ENCODE measurements at places on chromosomes 1 and 21. TPM values are rescaled to one million over a fixed set of nuclear protein-coding genes. Genes with fewer than 3 reads are reported as not detected.

GRCh38 chr1:54122135-54122751 lies 30.6 kb downstream of the CDCP2 start:
- H3K4me3 ChIP-seq, result no peak overlapping the region
- no peak overlapping the region for H3K27ac ChIP-seq
- peaks cover 27% of the 10 kb centered on the region for H3K27me3 ChIP-seq

DNA sequence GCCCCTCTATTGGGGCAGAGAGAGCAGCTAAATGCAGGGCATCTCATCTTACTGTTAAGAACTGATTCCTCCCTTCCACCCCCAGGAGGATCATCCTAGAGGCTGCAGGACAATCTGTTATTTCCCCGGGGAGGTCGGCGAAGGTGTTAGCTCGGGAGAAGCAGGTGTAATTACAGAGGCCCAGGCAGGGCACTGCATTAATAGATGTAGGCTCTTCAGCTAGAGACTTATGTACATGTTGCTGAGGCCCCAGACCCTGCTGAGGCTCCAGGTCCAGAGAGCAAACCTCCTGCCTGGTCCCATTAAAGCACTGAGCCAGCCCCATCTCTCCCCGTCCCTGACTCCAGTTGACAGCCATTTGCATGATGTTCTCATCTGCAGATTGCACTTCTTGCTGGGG lies 320.3 kb upstream of the VAMP3 start:
- peaks cover 13% of the 10 kb centered on the region for H3K27me3 ChIP-seq
- H3K4me1 ChIP-seq, result no peaks in the 10 kb centered on the region
- no peak overlapping the region for H3K4me3 ChIP-seq
- no peak for DNase-seq
- no peak overlapping the region for H3K27ac ChIP-seq

DNA sequence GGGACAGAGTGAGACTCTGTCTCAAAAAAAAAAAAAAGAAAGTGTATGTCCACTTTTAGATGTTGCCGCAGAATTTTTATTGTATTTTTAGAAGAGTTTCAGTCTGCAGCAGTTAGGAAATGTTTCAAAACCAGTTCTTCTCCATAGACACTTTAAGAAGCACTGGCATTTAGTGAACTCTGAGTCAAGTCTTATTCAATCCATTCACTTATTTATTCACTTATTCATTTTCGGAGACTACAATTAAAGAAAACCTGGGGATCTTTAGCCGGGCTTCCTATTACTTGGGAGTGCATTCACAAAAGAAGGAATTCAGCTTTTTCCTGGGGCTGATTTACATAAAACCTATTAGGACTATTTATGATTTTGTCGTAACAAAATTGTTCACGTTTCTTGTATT lies 12.3 kb downstream of the RCAN3 start:
- H3K27me3 ChIP-seq, result no peaks in the 10 kb centered on the region
- peaks cover 31% of the 10 kb centered on the region for H3K4me1 ChIP-seq
- no peak overlapping the region for H3K27ac ChIP-seq
- no peak overlapping the region for H3K4me3 ChIP-seq
- peaks cover 21% of the 10 kb centered on the region for H3K36me3 ChIP-seq

DNA sequence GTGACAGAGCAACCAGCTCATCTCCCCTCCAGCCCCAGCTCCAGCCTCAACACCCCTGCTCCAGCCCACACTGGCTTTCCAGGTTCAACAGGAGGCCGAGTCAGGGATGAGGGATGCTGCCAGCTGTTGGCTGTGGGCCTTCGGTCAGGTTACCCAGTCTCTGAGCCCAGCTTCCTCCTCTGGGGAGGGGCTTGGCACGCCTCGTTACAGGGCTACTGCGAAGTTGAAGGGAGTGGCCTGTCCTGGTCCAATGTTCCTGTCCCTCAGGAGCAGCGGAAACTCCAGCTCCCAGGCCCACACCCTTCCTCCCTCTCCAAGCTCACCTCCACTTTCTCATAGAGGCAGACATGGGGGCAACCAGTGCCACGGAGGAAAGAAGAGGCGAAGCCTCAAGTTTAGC lies 15.1 kb upstream of the TAS1R2 start:
- no peaks in the 10 kb centered on the region for H3K36me3 ChIP-seq
- H3K4me3 ChIP-seq, result no peak overlapping the region
- H3K4me1 ChIP-seq, result no peaks in the 10 kb centered on the region

- DNase-seq, result no peak
- H3K27ac ChIP-seq, result no peak overlapping the region
- H3K36me3 ChIP-seq, result no peaks in the 10 kb centered on the region
- no peak overlapping the region for H3K4me3 ChIP-seq
- no peaks in the 10 kb centered on the region for H3K27me3 ChIP-seq
- H3K4me1 ChIP-seq, result no peaks in the 10 kb centered on the region
Observed at GRCh38 chr1:29744684-29745490, 508.6 kb downstream of the PTPRU start.

DNA sequence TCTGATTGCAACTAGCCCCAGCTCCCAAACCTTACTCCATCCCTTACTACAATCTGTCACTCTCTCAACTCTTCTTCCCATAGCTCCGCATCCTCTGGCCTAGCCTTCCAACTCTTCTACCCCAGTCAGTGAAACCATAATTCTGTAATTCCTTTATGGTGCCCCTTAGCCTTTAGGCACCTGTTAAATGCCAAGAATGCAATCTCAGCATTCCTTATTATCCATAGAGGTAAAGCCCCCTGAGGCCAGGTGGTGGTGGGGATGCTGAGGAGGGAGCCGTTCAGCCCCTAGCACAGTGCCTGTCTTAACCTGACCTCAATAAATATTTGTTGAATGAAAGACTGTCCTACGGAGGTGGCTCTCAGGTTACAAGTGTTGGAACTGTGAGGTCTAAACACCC lies 14.0 kb downstream of the ATP1A2 start:
- no peak overlapping the region for H3K27ac ChIP-seq
- no peak overlapping the region for H3K4me3 ChIP-seq
- no peaks in the 10 kb centered on the region for H3K27me3 ChIP-seq
- no peaks in the 10 kb centered on the region for H3K4me1 ChIP-seq

DNA sequence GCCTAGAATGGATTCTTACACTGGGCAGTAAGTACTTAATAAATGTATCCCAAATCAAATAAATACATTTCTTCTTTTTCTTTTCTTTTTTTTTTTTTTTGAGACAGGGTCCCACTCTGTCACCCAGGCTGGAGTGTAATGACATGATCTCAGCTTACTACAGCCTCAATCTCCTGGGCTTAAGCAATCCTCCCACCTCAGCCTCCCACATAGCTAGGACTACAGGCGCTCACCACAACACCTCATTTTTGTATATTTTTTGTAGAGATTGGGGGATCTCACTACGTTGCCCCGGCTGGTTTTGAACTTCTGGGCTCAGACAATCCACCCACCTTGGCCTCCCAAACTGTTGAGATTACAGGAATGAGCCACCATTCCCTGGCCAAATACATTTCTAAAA lies 63.7 kb upstream of the LGALS8 start:
- DNase-seq, result no peak
- peaks cover 12% of the 10 kb centered on the region for H3K4me1 ChIP-seq
- peaks cover 8% of the 10 kb centered on the region for H3K27me3 ChIP-seq
- H3K27ac ChIP-seq, result no peak overlapping the region
- no peaks in the 10 kb centered on the region for H3K36me3 ChIP-seq
- no peak overlapping the region for H3K4me3 ChIP-seq

- H3K4me1 ChIP-seq, result peaks cover 37% of the 10 kb centered on the region
- DNase-seq, result no peak
- no peaks in the 10 kb centered on the region for H3K27me3 ChIP-seq
- peak overlapping the region; percentile 49 for H3K27ac ChIP-seq
- H3K4me3 ChIP-seq, result no peak overlapping the region
Observed at GRCh38 chr1:203278082-203278884, 27.0 kb upstream of the BTG2 start.

GRCh38 chr1:240337781-240338180 lies 246.1 kb downstream of the FMN2 start:
- no peak for DNase-seq
- H3K4me3 ChIP-seq, result no peak overlapping the region
- H3K36me3 ChIP-seq, result no peaks in the 10 kb centered on the region

DNA sequence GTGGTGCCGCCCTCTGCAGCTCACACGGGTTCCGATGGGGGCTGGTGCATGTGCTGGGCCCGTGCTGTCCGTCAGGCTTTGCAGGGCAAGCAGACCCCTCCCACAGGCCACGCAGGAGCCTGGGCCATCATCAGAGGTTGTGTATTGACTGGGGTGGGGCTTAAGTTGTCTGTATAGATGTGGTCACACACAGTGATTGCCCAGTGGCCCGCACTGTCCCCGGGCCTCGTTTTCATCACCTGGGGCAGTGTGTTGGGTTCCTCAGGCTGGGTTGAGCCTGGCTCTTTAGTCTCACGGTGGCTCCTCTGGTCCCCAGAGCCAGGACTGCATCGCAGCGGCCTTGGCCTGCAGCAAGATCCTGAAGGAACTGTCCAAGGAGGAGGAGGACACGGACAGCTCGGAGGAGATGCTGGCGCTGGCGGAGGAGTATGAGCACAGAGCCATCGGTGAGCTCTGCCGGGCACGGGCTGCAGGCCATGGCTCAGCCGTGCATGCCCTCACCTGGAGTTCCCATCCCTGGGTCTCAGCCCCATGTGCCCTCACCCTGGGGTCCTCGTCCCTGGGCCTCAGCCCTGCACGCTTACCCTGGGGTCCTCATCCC lies 44.1 kb downstream of the TRPM2 start:
- H3K27me3 ChIP-seq, result peaks cover 3% of the 10 kb centered on the region
- H3K4me1 ChIP-seq, result no peaks in the 10 kb centered on the region
- DNase-seq, result no peak
- no peak overlapping the region for H3K27ac ChIP-seq
- H3K36me3 ChIP-seq, result peaks cover 3% of the 10 kb centered on the region

GRCh38 chr1:221887758-221888157 lies 145.9 kb upstream of the DUSP10 start:
- no peak for DNase-seq
- no peaks in the 10 kb centered on the region for H3K36me3 ChIP-seq
- H3K27me3 ChIP-seq, result no peaks in the 10 kb centered on the region
- no peak overlapping the region for H3K27ac ChIP-seq
- H3K4me1 ChIP-seq, result no peaks in the 10 kb centered on the region

DNA sequence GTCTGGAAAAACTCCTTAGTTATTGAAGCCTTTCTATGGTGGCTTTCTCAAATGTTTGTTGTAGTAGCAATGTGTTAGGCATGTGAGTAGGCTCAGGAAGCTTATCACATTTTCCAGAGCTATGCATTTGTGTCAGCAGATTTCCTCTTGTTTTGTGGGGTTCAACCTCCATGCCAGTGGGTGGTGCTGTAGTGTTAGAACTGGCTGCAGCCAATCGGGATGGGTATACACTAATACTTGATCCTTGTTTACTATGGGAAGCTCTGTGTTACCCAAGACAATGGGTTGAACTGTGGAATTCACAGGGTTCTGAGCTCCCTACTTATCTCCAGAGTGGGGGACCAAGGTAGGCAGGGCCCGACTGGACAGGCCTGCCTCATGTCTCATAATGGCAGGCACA lies 348.5 kb upstream of the ADAMTS5 start:
- no peaks in the 10 kb centered on the region for H3K36me3 ChIP-seq
- H3K27me3 ChIP-seq, result no peaks in the 10 kb centered on the region
- H3K4me1 ChIP-seq, result no peaks in the 10 kb centered on the region

DNA sequence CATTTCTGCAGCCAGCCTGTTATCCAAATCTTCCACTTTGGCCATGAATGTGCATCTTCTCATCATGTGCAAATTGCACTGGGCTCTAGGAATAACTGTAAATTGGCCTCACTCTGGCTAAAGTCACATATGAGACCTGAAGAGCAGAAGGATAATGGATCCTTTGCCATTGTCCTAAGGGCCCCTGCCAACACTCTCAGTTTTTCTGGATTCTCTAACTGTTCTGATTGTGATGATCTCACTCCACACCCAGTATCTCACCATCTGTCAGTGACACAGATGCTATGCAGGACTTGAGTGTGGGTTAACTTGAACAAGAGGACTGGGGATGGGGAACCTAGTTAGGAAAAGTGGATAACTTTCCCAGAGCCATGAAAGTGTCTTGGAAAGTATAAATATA lies 8.5 kb upstream of the FYB2 start:
- H3K27ac ChIP-seq, result no peak overlapping the region
- no peaks in the 10 kb centered on the region for H3K36me3 ChIP-seq
- no peaks in the 10 kb centered on the region for H3K4me1 ChIP-seq
- H3K27me3 ChIP-seq, result no peaks in the 10 kb centered on the region

DNA sequence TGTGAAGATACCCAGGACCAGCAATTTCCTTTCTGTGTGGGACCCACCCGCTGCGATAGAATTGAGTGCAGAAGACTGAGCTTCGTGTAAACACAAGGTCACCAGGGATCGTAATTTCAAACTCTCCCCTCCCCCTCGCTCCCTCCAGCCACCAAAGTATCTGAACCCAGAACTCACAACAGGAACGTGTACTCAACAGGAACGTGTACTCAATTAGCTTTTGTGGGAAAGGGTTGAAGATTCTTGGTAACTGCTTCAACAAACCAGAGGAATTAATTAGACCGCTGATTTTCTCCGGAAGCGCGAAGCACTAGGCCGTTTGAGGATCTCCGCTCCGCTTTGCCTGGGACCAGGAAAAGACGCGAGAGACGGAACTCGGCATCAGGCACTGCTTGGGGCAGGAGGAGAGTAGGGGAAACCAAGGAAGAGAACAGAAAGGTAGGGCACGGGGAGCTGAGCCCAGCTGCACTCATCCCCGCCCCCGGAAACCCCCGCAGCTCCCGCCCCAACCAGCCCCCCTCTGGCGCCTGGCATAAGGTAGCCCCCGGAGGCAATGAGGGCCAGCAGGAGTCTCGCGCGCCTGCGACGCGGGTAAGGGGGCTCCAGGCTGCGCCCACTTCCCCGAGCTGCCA lies 453 bp downstream of the DRAM2 start:
- H3K4me3 ChIP-seq, result peak overlapping the region; percentile 97
- peaks cover 8% of the 10 kb centered on the region for H3K36me3 ChIP-seq
- no peak for DNase-seq
- no peaks in the 10 kb centered on the region for H3K27me3 ChIP-seq
- H3K4me1 ChIP-seq, result peaks cover 30% of the 10 kb centered on the region

- no peaks in the 10 kb centered on the region for H3K4me1 ChIP-seq
- H3K36me3 ChIP-seq, result no peaks in the 10 kb centered on the region
- no peaks in the 10 kb centered on the region for H3K27me3 ChIP-seq
- no peak overlapping the region for H3K27ac ChIP-seq
Observed at GRCh38 chr1:196437671-196438070, 170.6 kb downstream of the KCNT2 start.

DNA sequence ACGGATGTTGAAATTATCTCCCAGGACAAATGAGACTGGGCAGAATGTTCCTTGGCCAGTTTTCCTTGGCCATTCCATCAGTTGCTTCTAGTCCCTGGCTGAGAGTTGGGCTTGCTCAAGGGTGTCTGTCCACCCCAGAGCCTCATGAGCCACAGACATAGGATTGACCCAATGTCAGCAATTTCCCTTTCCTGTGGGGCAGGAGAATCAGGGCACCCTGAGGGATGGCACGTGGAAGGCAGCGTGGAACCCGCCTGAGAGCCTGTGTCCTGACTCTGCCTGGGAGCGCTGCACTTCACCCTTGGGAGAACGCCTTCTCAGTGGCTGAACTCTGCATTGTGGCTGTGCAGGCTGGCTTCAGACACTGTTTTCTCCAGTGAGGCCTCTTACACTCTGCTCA lies 71.3 kb upstream of the B3GALNT2 start:
- no peak for DNase-seq
- H3K36me3 ChIP-seq, result no peaks in the 10 kb centered on the region
- H3K27ac ChIP-seq, result no peak overlapping the region
- no peaks in the 10 kb centered on the region for H3K27me3 ChIP-seq

- no peaks in the 10 kb centered on the region for H3K27me3 ChIP-seq
- H3K27ac ChIP-seq, result no peak overlapping the region
- H3K4me1 ChIP-seq, result no peaks in the 10 kb centered on the region
- DNase-seq, result no peak
- H3K36me3 ChIP-seq, result no peaks in the 10 kb centered on the region
Observed at GRCh38 chr21:41345934-41346685, 15.7 kb upstream of the MX2 start.

The RAP1A gene
- 103 TPM for total RNA-seq

The PTGS2 gene
- total RNA-seq, result 0.23 TPM

The C1orf116 gene
- 0.08 TPM for total RNA-seq

The EXO5 gene
- total RNA-seq, result 6.9 TPM

Measured in T-cell (primary cell).